ENCODE measurements at places on chromosomes 5 and 9.

GRCh38 chr5:133225671-133226152, 173.9 kb downstream of the HSPA4 start:
- DNase-seq = no peak

GRCh38 chr5:68251386-68251785, 35.8 kb downstream of the PIK3R1 start:
- peak; percentile 47 for DNase-seq

GRCh38 chr9:110125207-110125751, 82.7 kb downstream of the C9orf152 start:
- DNase-seq = no peak

GRCh38 chr9:130129432-130130061, 42.7 kb upstream of the NCS1 start:
- DNase-seq = no peak

GRCh38 chr5:114070093-114070722, 291.7 kb upstream of the KCNN2 start:
- no peak for DNase-seq

DNA sequence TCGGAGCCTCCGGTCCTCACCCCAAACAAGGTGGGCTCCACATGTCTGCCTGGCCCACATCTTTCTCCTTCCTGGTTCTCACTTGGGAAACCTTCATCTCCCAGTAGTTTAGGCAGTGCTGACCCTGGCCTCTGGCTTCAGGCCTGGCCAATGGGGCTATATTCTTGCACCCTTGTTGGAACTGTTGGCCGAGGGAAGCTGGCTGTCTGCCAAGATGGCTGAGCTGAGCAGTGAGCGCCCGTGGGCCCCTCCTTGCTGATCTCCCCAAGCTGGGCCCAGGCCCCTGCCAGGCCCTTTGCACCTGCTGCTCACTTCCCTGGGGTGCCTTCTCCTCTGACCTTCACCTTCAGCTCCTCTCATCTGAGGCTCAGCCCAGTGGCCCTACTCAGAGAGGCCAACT, 31.3 kb downstream of the TSPAN17 start:
- no peak for DNase-seq

DNA sequence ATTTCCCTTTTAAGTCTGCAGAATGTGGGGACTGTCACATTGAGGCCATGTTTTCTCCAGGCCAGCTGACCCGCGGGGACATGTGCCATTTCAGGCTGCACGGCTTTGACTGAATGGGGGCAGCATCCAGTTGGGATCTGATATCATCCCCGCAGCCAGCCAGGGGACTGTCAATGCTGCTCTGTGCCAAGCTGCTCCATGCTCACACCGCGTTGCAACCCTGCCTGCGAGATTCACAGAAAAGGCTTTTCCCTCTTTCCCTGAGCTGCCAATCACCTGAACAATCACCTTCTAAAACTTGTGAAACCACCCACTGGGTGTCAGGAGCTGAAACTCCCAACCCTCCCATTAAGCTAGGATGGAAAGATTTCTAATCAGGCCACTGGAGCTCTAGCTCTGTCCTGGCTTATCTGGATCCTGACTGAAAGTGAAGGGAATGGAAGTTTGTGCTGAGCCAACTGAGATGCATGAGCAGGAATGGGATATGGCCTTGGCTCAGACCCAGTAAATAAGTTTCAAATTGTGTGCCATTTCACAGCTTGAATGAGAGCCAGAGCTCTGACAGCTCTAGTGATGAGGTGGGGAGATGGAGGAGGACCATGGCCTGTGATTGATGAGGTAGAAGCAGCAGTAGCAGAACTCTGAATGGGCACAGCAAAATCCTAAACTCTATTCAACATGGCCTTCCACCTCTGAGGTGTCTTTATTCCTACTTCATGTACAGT, 34.5 kb upstream of the ZNF366 start:
- DNase-seq = no peak
